ENCODE measurements at places on chromosomes 3 and 15.

- DNase-seq = no peak
Observed at GRCh38 chr3:111737706-111738086, 121.4 kb upstream of the PHLDB2 start.

- DNase-seq = no peak
Observed at GRCh38 chr3:196145468-196146262, 63.8 kb upstream of the TFRC start.

DNA sequence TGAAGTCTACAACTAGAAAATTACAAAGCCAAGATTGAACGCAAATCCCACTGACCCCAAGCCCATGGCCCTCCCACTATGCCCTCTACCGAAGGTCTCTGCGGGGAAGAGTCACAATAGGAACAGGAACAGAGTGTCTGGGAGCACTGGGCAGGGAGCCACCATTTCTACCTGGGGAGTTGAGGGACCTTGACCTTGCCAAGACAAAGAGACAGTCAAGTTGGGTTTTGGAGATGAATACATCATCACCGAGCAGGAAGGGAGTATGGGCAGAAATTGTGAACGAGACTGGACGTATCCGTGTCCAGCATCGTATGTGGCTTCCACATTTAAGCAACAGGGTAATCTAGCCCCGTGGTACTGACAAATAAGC lies 30.8 kb upstream of the BFSP2 start:
- no peak for DNase-seq

DNA sequence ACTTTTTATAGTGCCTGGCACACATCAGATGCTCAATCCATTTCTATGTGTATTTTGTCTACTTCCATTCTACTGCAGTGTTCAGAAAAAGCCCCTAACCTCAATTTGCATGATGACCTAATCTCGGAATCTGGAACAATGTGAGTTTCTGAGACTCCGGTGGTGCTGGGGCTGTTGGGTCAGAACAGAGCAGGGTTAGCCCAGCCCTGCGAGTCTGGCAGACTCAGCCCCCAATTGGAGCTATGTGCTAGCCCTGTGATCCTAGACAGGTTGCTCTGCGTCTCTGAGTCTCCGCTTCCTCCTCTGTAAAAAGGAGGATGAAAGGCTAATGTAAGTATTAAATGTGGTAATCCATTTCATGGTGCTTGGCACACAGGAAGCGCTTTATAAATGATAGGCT lies 95.0 kb upstream of the ICE2 start:
- peak; percentile 60 for DNase-seq

DNA sequence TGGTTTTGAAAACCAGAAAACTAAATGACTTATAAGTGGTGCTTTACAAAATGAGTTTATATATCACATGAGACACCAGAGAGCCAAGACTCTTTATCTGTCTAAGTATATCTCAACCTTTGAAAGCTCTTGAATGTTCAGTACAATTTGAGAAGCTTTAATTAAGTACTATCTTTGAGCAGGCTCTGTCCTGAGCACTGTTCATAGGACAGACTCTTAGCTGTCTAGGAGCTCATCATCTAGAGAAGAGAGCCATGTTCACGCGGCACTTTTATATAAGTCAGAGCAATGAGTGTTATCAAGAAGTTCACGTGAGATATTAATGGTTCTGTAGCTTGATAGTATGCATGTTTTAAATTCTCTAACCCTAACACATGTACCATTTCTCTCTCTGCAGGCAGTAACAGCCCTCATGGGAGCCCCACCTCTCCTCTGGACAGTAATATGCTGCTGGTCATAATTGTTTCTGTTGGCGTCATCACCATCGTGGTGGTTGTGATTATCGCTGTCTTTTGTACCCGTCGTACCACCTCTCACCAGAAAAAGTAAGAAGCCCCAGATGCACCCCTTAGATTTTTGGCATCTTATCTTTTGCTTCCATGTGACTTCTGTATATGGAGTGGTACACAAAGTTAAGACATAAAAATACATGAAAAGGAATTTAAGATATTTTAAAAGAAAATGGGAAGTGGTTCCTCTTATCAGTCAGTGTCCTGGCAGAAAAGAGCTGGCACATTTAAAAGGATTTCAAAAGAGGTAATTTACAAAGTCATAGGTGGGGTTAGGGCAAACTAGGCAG lies 86.0 kb downstream of the HCN4 start:
- no peak for DNase-seq

DNA sequence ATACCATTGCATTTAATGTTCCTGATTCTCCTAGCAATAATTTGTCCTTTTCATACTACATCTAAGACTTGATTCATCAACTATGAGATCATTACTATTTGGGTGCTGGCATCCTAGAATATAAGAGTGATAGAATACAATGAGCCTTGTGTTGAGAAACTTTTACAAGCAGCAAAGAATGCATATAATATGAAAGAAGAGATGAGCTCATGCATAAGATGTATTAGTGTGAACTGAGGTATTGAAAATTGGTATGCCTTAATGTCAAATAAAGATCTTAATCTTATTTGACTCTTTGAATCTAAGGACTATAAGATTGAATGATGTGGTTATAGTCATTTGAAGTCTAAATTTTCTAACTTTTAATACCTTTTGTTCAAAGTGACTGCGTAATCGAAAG lies 220.0 kb upstream of the ARHGEF26 start:
- DNase-seq = no peak

DNA sequence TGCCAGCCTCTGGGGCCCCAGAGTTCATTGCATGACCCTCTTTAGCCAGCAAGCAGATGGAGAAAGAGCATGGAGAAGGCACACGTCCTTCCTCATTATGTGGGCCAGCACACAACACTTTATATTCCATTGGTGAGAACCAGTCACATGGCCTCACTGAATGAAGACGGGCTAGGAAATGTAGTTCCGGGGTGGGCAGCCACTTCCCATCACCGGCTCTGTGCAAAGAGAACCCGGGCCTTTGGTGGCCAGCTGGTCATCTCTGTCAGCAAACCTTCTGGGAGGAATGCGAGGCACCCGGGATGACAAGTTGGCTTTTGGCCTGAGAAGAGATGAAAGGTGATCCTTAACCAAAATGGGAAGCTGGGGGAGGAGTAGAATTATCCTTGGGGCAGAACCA lies 90.2 kb upstream of the VGLL4 start:
- DNase-seq = no peak

DNA sequence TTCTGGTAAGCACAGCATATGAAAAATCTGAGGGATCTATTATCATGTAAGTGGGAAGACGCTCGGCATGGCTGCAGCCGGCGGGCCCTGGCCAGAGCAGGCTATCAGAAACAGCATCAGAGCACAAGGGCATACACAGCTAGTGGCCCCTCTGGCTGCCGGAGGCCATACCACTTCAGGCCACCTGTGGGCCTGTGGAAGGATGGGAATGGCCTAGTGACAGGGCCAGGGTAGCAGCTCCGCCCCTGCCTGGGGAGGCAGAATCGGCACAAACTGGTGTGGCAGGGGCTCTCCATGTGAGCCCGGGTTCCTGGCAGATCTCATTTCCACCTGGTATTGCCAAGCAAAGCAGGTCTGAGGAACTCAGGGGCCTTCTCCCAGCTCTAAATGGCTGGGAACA lies 46.4 kb downstream of the SH3BP5 start:
- DNase-seq = no peak

DNA sequence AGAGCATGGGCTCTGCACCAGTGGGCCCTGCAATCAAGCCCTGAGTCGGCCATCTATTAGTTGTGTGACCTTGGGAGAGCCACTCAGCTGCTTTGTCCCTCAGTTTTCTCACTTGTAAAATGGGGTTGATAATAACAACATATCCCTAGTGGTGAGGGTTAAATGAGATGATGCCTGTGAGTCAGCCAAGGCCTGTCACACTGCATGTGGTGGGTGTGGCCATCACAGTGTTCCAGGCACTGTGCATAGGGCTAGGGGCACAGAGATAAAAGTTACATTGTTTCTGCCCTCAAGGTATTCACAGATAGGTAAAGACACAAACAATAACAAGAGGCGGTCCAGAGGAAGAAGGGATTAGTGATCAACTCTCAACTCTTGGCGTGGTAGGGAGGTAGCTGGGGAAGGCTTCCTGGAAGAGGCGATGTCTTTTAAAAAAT lies 19.5 kb downstream of the SMAD6 start:
- no peak for DNase-seq

GRCh38 chr3:169552533-169552932 lies 111.0 kb downstream of the MECOM start:
- no peak for DNase-seq

- no peak for DNase-seq
Observed at GRCh38 chr3:138694287-138695007, 85.9 kb downstream of the FAIM start.

- DNase-seq = no peak
Observed at GRCh38 chr3:179454887-179455286, 3.6 kb upstream of the GNB4 start.

DNA sequence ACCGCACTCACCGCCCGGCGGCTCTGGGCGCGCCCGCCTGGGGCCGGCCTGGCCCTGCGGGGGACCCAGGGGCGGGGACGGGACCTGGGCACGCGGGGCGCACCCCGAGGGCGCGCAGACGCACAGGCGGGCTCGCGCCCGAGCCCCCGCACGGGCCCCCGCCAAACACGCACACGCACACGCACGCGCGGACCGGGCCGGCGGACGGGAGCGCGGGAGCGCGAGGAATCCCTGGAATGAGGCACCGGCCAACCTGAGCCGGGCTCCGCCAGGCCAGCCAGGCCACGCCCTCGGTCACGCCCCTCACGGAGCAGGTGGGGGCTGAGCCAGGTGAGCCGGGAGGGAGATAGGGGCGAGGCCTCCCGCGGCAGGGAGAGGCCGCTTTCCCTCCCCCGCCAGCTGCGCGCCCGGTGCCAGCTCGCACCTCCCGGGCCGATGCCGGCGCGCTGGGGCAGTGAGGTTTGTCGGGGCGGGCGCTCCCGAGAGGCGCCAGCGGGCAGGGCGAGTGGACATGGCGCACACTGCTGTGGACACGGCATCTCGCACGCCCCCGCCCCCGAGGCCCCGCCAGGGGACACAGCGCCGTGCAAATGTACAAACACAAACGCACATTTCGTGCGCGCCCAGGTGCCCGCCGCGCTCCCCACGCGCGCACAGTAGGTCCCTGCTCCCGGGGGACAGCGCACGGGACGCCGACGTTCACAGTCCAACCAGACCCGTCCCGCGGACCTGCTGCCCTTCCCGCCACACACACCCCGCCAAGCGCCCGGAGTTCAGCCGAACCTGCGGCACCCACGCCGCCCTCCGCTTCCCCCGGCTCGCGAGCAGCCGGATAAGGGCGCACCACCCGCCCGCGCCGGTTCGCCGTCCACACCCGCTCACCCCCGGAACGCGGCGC lies 75.9 kb upstream of the VGLL4 start:
- DNase-seq = peak; percentile 75

Measured in T-helper 9 cell (primary cell).